ENCODE measurements at places on chromosomes 6 and 20.

DNA sequence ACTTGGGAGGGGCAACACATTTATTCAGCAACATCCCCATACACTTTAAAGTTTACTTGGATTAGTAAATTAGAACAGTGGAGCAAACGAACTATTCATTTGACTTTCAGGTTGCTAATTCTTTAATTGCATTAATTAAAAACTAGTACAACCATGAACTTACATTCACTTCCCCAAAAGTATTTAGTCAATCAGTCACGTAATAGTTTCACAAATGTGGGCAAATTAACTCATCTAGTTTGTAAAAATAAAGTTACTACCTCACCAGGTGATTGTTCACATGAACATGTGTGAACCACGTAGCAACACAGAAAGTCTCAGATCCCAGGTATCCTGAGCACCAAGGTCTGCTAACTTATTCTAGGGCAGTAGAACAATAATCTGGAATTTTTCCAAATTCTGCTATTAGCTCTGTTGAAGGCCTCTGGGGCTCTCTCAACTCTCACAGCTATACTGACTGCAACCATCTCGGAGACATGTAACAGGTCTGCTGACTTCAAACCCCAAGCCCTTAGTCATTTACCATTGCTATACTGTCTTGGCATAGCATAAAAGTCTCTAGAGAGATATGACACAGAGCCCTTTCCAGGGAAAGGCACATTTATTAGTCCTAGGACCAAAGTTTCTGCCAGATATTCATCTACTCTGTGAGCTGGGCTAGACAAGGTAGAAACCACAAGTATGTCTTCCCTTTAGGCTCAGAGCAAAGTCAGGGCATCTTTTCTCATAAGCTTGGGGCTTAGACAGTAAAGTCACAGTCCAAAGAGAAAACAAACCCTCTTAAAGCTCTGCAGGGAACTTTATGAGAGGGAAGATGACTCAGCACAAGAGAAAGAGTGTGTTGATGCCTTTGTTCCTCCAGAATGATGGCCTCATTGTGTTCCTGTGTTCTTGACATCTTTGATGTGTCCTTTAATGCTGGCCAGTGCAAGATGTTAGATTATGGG lies 50.9 kb upstream of the CCDC28A start:
- DNase-seq: no peak

DNA sequence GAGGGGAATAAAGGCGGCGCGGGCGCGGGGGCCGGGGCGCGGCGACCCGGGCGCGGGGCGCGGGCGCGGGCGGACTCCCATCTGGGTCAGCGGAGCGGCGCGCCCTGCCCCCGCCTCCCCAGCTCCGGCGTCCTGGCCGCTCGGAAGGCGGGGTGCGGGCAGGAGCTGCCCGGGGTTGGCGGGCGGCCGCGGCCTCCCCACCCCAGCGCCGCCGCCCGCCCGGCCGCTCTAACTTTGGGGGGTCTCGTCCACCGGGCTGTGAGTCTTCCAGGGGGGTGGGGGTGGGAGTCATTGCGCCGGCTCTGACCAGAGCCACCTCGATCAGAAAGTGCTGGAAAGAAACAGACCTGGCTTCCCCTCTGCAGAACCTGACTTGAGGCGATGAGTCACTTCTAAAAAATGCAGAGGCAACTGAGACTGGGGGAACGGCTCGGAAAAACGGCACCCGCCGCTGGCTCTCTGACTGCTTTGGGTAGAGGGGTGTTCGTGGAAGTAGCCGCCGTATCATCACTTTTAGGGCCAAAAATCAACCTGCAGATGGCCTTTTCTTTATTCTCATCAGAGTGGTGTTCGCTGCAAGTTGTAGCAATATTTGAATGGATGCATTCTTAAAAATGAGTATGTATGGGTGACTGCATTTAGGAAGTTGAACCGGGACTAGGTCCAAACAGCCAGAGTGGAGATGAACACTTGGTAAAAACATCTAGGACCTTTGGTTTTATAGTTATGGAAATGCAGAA lies 667 bp downstream of the CAP2 start:
- no peak for DNase-seq

- no peak for DNase-seq
These were observed 18.4 kb downstream of the PDE7B start for GRCh38 chr6:135869857-135870256.

GRCh38 chr6:170042596-170043118 lies 248.2 kb downstream of the DLL1 start:
- DNase-seq: no peak

- no peak for DNase-seq
These were observed 34.6 kb upstream of the ENTPD6 start for GRCh38 chr20:25160897-25161296.

DNA sequence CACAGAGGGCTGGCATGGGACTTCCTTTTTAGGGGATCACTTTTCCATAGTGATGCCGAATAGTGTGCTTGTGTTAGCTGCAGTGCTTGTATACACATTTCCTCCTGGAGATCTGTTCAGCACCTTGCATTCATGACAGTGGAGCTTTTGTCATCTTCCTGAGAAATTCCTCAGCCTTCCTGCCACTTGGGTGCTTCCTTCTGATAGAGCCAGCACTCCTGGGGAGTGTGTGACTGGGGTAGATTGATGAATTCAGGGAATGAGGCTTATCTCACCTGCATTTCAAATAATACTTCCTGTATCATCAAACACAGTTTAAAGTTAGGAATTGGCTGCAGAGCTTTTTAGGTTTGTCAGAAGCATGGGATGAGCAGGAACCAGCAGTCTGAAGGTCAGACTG lies 48.8 kb upstream of the SCGN start:
- DNase-seq: no peak

GRCh38 chr20:19968466-19969073 lies 48.6 kb upstream of the NAA20 start:
- no peak for DNase-seq

DNA sequence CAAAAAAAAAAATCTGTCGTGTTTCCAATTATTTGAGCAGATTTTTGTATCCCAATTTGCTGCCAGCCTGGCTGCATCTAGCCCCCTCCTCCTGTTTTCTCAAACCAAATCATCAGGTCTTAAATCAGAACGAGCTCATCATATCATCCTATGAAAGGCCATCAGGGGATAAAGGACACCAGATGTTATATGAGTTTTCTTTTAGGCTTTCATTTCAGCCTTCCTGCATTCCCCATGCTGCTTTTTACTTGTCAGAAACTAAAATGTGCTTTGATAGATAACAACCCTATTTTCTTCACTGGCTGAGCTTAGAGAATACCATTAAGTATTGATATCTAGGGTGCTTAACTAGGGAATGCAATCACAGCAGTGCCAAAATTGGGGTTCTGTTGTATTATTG lies 968.4 kb upstream of the SLC35B3 start:
- DNase-seq: no peak

DNA sequence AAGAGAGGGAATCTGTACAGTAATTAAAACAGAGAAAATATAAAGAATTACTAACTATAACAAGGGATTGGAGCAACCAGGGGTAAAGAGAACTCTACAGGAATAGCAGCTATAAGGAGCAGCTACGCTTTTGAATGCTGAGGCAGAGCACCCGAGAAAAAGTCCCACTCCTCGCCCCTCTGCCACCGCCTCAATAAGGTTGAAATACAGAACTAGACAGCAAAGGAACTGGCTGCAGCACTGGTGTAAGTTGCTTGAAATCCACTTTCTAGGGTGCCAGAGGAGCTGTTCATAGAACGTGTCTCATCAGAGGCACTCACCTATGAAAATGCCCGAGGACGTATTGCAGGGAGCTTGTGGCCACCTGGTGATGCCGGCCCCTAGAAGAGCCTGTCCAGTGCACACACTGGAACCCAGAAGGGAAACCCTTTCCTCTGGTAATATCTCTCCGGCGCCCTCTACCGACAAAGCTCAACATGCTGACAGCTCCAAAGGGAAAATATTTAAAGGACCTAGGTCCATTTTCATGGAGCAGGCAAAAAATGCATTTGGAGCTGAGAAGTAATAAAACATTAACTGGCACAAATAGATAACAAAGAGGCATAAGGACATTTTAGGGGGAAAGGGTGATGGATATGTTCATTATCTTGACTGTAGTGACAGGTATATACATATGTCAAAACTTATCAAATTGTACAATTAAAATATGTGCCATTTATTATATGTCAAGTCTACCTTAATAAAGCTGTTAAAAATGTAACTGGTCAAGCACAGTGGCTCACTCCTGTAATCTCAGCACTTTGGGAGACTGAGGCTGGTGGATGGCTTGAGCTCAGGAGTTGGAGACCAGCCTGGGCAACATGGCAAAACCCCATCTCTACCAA lies 137.4 kb upstream of the HDAC2 start:
- DNase-seq: no peak

DNA sequence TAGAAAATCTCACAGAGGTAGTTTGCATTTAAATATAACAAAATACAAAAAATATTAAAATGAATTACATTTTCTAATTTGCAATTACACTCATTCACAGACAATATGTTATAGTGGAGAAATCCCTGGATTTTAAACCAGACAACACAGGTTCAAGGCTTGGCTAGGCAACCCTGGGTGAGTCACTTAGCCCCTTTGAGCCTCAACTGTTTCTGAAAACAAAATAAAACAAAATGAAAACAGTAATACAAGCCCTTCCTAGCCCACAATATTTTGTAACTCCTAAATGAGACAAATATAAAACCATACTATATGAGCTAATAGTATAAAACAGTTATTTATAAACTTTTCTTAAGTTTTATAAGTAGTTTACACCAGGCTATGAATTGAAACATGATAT lies 41.0 kb downstream of the UQCC1 start:
- no peak for DNase-seq

GRCh38 chr20:23794841-23795240 lies 31.7 kb downstream of the CST2 start:
- DNase-seq: no peak

GRCh38 chr20:57996936-57997890 lies 231.2 kb downstream of the ANKRD60 start:
- DNase-seq: no peak

- DNase-seq: peak; percentile 46
These were observed 31.0 kb downstream of the CDK5RAP1 start for GRCh38 chr20:33370291-33370690.

GRCh38 chr20:60573003-60573680 lies 614.9 kb downstream of the CDH26 start:
- DNase-seq: no peak

DNA sequence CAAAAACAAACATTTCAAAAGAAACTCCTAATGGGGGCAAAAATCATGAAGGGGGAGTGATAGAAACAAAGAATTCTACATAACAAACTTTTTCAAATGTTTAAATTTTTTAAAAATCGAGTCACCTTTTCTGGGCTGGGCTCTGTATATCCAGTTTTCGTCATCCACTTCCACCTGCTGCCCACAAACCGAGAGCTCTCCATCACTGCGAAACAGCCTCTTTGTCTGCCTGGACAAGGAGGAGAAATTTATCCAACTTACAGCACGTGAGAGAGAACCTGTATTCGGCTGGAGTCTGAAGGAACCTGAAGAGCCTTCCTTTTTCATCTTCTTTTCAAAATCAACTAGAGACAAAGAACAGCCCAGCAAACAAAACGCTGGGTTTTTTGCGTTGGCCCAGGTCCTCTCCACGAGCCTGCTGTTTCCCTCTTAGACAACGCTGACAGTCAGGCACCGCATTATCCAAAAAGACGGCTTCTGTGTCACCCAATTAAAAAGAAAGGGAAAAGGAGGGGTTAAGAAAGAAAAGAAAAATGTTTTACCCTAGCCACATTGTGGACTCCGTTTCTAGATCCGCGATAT lies 72.4 kb upstream of the NHSL1 start:
- DNase-seq: no peak

- DNase-seq: no peak
These were observed 48.2 kb downstream of the RBM38 start for GRCh38 chr20:57439432-57439831.

GRCh38 chr6:44086931-44087574 lies 40.2 kb downstream of the MRPL14 start:
- no peak for DNase-seq

DNA sequence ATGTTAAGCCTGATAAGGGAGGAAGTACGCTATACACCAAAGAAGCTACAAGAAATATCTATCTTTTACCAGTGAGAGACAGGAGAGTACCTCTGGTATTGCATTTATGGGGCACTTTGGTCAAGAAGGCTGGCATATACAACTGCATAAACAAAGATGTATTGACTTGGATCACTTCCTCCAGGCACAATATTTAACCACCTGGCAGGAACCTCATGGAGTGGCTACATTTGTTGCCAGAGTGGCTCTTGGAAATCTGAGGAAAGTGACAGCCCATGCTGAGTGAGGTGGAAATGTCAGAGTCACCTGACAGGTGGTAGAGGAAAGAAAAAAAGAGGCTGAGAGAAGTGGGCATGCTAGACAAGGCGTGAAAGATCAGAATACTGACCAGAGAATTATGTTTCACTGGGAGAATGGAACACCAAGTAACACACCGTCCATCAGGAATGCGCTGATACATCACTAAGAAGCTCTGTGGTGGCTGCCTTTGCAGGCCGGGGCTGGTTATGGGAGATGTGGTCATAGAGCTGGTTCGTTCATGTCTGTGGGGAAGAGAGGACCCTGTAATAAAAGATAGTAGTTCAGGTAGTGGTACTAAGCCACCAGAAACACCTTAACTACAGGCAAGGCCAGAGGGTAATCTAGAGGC lies 61.4 kb upstream of the UFL1 start:
- no peak for DNase-seq

DNA sequence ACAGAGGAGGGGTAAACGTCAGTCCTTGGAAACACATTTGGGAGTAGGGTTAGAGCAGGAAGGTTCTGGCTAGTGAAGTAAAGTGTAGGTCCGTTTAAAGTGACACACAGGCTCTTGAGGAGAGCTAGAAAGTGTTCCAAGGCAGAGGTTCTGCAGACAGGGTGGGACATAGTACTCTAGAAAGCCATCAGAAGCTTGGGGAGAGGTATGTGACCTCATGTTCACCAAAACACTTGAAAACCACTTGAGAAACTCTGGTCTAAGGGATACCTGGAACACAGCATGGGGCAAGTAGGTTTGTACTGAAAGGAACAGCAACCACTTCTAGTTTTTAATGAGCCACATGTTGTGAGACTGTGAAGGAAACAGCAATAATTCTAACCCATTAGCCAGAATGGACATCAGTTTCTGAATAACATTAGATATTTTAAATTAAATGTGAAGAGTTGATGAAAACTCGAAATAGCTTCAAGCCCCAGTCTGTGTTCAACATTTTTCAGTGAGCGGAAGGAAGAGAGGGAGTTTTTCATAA lies 49.0 kb downstream of the SOBP start:
- DNase-seq: no peak

DNA sequence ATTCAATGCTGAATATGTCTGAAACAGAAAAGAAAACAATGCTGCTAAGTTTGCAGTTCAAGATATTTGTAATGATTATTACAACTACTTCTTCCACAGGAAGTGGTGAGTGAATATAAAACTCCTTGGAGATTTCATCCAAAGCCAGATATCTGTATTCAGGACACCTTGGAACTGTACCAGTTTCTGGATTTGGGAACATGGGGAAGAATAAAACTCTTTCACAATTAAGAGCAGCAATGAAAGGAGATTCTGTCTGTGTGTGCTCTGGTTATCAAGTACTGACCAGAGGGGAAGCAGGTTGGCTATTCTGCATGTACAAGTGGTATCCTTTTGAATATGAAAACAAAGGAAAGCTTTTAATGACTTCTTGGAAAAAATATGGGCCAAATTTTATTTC lies 21.1 kb downstream of the ELOVL2 start:
- DNase-seq: no peak
